Spinal cord (tissue), 10 donors: ENCODE measurements at places on chromosomes 16 and 17.
A peak's percentile ranks its signal among the peaks of the same experiment; 100 is the strongest.

DNA sequence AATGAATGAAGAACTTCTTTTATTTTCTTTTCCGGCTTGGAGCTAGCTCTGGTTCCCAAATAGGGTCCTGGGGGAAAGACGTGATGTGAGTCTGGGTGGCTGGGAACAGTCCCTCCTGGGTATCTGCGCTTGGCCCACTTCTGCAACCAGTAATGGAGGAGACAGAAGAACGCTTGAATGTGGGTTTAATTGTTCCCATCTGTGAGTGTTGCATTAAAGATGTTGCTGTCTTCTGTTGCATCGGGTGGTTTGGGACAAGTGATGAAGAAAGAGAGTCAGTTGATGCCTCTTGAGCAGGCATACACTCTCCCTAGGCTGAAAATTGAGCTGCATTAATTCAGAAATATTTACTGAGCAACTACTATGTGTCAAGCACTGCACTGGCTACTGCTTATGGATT is 511.1 kb downstream of the CDH13 start:
- no peak for DNase-seq

DNA sequence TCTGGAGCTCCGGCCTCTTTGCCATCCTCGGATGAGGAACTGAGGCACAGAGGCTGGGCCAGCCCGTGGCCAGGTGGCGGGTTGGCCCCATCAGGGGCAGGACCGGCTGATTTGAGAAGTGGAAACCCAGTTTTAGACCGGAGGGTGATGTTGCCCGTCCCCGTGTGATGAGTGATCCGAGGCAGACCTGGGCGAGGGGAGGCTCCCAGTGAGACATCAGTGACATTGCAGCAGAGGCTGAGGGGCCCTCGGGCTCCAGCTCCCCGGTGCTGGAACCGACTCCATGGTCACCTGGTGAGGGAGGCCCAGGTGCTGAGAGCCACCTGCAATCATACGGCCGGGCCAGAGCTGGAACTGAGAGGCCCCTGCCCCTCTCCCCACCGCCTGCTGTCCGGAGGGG is 26.9 kb upstream of the CACNA1H start:
- DNase-seq, result no peak

- no peak for DNase-seq
These were observed 25.0 kb downstream of the ZNF750 start for GRCh38 chr17:82814834-82815233.

GRCh38 chr16:3646348-3646920 is 8.1 kb upstream of the DNASE1 start:
- no peak for DNase-seq

DNA sequence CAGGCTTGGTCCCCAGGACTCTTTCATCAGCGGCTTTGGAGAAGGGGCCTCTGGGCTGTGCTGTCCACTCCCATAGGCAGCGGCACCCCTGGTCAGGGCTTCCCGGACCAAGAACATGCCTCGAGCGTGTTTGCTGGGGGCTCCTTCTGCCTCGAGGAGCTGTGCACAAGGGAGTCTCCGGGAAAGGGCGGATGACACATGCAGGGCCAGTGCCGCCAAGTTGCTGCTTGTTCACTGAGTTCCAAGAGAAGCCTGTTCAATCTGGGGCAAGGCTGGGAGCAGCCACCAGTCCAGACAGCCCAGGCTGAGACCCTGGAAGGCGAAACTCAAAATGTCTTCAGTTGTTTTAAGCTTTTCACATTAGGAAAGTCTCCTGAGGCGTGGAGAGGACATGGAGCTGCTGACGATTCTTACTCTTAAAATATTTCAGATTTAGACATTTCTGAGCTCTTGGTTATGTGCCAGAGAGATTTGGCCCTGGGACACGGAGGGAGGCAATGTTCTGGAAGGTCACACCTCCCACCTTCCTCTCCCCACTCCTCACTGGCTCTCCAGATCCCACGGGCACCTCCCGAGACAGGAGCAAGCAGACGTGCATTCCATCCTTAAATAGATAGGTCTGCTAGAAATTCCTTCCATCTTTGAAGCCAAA is 84.5 kb upstream of the ZNF469 start:
- no peak for DNase-seq

DNA sequence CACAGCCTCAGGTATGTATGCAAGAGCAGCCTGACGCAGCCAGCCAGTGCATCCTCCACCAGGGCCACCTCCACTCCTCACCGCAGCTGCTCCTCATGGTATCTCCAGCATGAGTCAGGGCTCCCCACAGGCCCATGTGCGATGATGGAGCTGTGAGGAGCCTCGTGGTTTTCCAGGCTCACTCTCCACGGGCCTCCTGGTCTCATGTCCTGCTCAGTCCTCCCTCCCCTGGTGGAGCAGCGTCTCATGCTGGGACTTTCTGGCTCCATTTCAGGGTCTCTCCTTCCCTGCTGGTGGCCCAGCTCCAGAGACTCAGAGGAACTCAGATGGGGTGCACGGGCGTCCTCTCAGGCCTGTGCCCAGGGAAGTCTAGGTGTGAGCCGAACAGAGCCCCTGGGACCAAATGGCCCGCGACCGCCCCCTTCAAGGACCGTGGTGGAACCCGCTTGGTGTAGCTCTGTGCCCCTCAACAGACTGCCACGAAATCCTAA is 70.4 kb downstream of the METRNL start:
- no peak for DNase-seq

DNA sequence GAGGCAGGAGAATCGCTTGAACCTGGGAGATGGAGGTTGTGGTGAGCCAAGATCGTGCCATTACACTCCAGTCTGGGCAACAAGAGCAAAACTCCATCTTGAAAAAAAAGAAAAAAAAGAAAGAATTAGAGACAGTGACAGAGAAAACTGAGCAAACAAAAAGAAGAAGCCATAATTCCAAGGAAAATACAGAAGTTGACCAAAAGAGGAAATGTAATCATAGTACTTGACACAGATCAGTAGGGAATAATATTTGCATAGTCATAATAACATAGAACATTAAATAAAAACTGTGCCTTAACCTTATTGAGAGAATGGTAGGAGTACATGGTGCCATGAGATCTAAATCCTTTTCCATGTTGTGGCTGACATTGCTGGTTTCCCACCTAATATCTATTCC is 14.7 kb upstream of the USP31 start:
- no peak for DNase-seq

DNA sequence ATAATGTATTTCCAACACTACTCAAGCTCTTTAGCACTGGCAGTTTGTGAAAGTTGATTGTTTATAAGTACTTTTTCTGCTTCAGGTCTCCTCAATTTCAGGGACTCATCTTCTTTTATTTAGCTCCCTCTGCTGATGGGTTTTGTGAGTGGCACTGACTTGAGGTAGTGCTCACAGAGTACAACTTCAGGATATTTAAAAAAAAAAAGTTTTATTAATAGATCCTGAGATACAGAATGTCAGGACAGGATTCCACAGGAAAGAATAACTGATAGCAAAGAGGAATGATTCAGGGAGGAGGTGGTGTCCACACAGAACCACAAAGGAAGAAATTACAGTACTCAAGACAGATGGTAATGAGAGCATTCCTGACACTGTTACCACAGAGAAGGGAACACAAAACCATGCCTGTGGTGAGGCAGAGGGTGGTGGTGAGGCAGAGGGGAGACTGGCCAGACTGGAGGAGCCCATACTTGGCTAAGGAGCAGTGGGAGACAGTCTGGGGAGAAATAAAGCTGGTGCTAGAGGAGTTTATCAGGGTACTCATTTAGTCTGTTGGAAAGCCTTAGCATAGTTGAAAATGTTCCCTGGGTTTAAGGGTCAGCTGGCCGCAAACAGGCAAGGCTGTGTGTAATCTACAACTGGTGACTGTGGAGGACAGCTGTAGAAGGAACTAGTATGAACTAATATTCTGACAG is 63.7 kb downstream of the SPAG9 start:
- peak; percentile 83 for DNase-seq
